Ascending aorta (tissue), 2 donors: ENCODE measurements at places on chromosomes 13 and 19. TPM values are rescaled to one million over a fixed set of nuclear protein-coding genes. Genes with fewer than 3 reads are reported as not detected.

CTU1 gene
- 8.9 TPM for total RNA-seq

MBD3L3 gene
- total RNA-seq = not detected

VSIG10L gene
- 1.4 TPM for total RNA-seq

SBK2 gene
- total RNA-seq = not detected

FLT1 gene
- total RNA-seq = 46.0 TPM

SIGLEC5 gene
- total RNA-seq = not detected

SOX1 gene
- total RNA-seq = not detected
